Glutamatergic neuron (in vitro differentiated cells): ENCODE measurements at places on chromosomes 7 and 10.

- H3K4me1 ChIP-seq: peaks cover 44% of the 10 kb centered on the region
- H3K27me3 ChIP-seq: peaks cover 2% of the 10 kb centered on the region
- no peak for DNase-seq
- H3K27ac ChIP-seq: no peak overlapping the region
Measured at GRCh38 chr7:2807460-2807844, 36.7 kb downstream of the GNA12 start.

DNA sequence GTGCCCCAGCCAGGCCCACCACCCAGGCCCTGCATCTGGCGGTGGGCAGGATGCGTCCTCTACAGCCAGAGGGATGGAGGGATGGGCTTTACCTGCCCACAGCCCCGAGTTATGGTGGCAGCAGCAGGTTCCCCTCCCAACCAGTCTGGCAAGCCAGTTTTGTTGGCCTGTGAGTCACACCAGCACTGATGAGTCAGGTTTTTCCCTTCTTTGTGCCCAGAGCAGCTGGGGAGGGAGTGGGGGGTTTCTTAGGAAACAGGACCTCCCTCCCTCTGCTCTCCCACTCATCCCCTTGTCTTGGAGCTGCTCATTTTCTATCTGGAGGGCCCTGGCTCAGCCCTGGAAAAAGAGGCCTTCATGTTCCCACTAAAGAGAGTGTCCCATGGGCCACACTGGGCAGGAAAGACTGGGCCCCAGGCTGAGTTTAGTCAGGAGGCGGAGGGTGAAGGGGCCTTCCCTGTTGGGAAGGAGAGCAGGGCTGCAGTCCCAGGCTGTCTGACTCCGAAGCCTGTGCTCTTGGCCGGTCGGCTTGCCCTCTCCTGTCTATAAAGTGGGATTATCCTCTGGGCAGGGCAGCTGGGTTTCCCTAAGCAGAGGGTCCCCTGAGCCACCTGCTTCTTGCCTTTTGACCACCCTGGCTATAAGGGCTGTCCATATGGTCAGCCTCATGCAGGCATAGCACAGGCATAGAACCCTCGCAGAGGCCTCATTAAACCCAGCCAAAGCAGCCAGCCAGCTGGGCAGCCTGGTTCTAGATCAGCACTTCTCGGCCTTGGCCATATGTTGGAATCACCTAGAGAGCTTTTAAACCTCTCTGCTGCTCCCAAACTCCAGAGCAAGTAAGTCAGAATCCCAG lies 30.2 kb upstream of the ANKRD2 start:
- no peak for DNase-seq
- H3K27ac ChIP-seq: peak overlapping the region; percentile 97
- no peaks in the 10 kb centered on the region for H3K36me3 ChIP-seq
- H3K4me3 ChIP-seq: peak overlapping the region; percentile 82
- H3K27me3 ChIP-seq: peaks cover 9% of the 10 kb centered on the region
- peaks cover 23% of the 10 kb centered on the region for H3K4me1 ChIP-seq

- H3K4me1 ChIP-seq: peaks cover 15% of the 10 kb centered on the region
- peaks cover 9% of the 10 kb centered on the region for H3K27me3 ChIP-seq
- H3K27ac ChIP-seq: peak overlapping the region; percentile 41
- peak overlapping the region; percentile 98 for H3K4me3 ChIP-seq
- DNase-seq: no peak
Measured at GRCh38 chr7:112448891-112449290, 1.4 kb upstream of the IFRD1 start.

GRCh38 chr10:127052001-127052400 lies 144.4 kb downstream of the INSYN2A start:
- DNase-seq: no peak
- H3K4me1 ChIP-seq: no peaks in the 10 kb centered on the region
- no peak overlapping the region for H3K4me3 ChIP-seq
- no peaks in the 10 kb centered on the region for H3K36me3 ChIP-seq
- H3K27ac ChIP-seq: no peak overlapping the region

DNA sequence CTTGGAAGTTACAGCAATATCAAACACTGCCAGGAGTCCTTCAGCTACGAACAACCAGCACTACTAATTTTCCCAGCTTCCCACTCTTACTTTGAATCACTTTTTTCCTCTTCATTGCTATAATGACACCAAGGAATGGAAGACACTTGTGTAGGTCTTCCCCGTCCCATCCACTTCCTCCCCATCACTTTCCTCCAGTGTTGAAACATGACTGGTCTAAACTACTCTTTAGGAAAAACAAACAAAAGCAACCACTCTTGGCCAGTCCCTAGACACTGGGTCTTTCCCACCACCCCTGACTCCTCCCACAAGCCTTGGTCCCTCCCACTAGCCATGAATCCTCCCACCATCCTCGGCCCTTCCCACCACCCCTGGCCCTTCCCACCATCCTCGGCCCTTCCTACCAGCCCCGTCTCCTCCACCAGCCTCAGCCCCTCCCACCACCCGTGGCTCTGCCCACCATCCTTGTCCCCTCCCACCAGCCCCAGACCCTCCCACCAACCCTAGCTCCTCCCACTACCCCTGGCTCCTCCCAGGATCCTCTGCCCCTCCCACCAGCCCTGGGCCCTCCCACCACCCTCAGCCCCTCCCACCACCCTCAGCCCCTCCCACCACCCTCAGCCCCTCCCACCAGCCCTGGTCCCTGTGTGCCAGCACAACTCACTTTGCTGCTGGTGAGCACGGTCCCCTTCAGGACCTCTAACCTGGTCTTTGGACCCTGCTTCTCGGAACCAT lies 68.5 kb downstream of the CXCL12 start:
- no peak overlapping the region for H3K27ac ChIP-seq
- H3K4me1 ChIP-seq: peaks cover 4% of the 10 kb centered on the region
- no peak overlapping the region for H3K4me3 ChIP-seq
- H3K36me3 ChIP-seq: peaks cover 5% of the 10 kb centered on the region
- H3K27me3 ChIP-seq: no peaks in the 10 kb centered on the region
- DNase-seq: no peak
